ENCODE measurements at places on chromosomes 2 and 18.
A peak's percentile ranks its signal among the peaks of the same experiment; 100 is the strongest.

- H3K36me3 ChIP-seq, result no peaks in the 10 kb centered on the region
- no peak overlapping the region for H3K4me3 ChIP-seq
- no peak overlapping the region for H3K27ac ChIP-seq
- no peaks in the 10 kb centered on the region for H3K27me3 ChIP-seq
- no peaks in the 10 kb centered on the region for H3K4me1 ChIP-seq
Measured at GRCh38 chr2:170298861-170299429, 121.0 kb downstream of the MYO3B start.

DNA sequence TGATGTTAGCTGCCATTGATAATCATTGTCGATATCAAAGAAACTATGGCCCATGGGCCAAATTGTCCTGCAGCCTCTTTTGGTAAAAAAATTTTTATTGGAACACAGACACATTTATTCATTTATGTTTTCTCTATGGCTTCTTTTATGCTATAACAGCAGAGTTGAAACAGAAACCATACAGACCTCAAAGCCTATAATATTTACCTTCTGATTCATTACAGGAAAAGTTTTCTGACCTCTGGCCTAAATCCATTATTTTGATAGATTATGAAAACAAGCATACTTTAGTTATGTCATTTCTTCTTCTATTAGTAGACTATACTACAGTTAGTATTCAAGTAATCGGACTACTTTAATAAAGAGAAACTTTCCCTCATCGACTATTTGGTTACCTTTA is 349.7 kb upstream of the GALNT5 start:
- no peak overlapping the region for H3K27ac ChIP-seq
- no peak overlapping the region for H3K4me3 ChIP-seq
- DNase-seq, result no peak

DNA sequence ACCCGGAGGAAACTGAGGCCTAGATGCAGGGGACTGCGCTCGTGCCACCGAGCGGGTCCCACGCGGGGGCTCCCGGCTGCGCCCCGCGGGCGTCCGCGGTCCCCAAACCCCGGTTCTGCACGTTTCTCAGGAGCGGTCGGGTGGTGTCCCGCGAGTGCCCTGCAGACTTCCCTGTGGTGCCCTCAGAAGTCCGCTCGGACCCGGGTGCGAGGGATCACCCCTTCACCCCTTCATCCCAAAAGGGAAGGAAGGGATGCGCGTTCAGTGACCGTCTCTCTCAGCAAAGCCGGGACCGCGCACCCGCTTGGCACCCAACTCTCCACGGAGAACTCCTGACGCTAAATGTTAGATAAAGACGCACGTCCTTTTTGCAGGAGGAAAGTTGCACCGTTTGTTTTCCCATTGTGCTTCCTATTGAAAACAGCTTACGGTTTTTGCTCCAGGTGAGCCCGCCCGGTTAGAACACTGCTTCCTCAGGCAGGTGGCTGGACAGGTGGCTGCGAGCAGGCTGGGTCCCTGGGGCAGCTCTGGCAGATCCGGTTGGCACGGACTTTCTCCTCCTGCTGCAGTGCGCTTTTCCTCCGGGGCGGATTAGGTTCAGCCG is 779 bp downstream of the DGKD start:
- no peak overlapping the region for H3K27ac ChIP-seq

DNA sequence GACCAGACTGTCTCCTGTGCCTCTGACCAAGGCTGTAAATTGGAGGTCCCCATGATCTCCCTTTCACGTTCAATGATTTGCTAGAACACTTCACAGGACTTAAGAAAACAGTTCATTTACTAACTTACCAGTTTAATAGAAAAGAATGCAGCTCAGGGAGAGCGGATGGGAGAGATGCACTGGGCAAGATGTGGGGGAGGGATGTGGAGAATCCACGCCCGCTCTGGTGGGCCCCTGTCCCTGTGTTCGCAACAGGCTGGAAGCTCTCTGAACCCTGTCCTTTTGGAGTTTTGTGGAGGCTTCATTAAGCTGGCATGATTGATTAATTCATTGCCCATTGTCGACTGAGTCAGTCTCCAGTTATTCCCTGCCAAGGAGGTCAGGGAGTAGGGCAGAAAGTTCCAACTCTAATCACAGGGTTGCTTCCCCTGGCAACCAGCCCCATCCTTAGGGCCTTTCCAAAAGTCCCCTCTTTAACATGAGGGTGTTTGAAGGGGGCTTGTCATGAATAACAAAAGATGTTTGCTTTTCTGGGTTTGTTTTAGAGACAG is 257.1 kb downstream of the ACKR3 start:
- no peak for DNase-seq
- H3K4me1 ChIP-seq, result no peaks in the 10 kb centered on the region
- no peak overlapping the region for H3K4me3 ChIP-seq
- H3K27ac ChIP-seq, result no peak overlapping the region

DNA sequence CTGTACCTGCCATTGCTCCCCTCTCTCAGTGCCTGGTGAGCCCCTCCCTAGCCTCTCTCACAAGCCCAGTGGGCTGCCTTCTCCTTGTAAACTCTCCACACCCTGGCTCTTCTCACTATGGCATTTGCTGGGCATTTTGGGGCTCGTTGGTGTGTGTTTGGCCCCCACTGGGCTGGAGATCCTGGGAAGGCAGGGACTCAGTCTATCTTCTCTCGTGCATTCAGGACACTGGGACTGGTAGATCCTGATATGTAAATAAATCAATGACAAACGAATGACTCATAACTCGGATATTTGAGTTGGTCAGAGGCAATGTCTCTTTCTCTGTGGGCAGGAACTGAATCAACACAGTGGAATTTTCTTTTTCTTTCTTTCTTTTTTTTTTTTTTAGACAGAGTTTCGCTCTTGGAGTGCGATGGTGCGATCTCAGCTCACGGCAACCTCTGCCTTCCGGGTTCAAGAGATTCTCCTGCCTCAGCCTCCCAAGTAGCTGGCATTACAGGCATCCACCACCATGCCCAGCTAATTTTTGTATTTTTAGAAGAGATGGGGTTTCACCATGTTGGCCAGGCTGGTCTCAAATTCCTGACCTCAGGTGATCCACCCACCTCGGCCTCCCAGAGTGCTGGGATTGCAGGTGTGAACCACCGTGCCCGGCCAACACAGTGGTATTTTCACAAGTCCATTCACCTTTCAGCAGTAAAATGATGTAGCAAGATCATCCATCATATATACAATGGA is 144.6 kb upstream of the SPRED2 start:
- no peaks in the 10 kb centered on the region for H3K36me3 ChIP-seq
- no peak overlapping the region for H3K4me3 ChIP-seq
- no peak overlapping the region for H3K27ac ChIP-seq
- no peaks in the 10 kb centered on the region for H3K27me3 ChIP-seq

GRCh38 chr18:22284581-22285360 is 115.4 kb downstream of the GATA6 start:
- no peak overlapping the region for H3K4me3 ChIP-seq
- H3K27ac ChIP-seq, result no peak overlapping the region
- H3K27me3 ChIP-seq, result no peaks in the 10 kb centered on the region

- DNase-seq, result peak; percentile 53
- no peaks in the 10 kb centered on the region for H3K36me3 ChIP-seq
- H3K27me3 ChIP-seq, result no peaks in the 10 kb centered on the region
- H3K27ac ChIP-seq, result no peak overlapping the region
- no peaks in the 10 kb centered on the region for H3K4me1 ChIP-seq
- H3K4me3 ChIP-seq, result no peak overlapping the region
Measured at GRCh38 chr18:6566338-6566911, 151.7 kb upstream of the L3MBTL4 start.

GRCh38 chr18:7568426-7568825 is 1.3 kb downstream of the PTPRM start:
- H3K27me3 ChIP-seq, result no peaks in the 10 kb centered on the region
- H3K27ac ChIP-seq, result peak overlapping the region; percentile 93
- DNase-seq, result no peak
- no peaks in the 10 kb centered on the region for H3K36me3 ChIP-seq

Measured in esophagus muscularis mucosa (tissue), 4 donors.